ENCODE measurements at places on chromosomes 12 and 14.

GRCh38 chr12:68534108-68534507, 76.6 kb upstream of the RAP1B start:
- DNase-seq, result no peak

- DNase-seq, result no peak
Observed at GRCh38 chr12:50799908-50800307, 36.0 kb downstream of the ATF1 start.

- no peak for DNase-seq
Observed at GRCh38 chr14:63596998-63597658, 44.5 kb downstream of the WDR89 start.

DNA sequence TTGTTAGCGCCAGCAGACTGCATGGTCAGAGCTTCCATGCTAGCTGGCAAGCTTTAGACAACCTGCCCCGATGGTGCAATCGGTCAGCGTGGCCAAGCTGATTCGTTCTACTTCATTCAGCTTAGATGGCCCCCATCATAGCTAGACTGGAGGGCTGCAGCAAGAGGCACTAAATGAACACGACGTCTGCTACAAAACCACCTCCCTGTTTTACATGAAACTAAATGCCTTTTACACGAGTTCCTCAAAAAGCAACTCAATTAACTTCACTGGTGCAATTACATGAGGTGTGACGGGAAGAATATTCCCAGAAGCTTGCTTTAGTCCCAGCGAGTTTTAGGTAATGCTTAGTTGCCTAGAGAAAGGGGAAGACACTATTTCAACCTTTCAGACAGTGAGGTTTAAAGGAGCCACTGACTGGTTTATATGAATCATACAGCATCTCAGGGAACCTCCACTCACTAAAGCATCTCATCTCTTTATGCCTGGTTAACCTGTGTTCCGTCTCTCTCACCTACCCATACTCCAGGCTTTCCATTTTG, 8.4 kb downstream of the NIN start:
- no peak for DNase-seq

GRCh38 chr12:54549774-54550451, 512 bp downstream of the PDE1B start:
- DNase-seq, result peak; percentile 15

DNA sequence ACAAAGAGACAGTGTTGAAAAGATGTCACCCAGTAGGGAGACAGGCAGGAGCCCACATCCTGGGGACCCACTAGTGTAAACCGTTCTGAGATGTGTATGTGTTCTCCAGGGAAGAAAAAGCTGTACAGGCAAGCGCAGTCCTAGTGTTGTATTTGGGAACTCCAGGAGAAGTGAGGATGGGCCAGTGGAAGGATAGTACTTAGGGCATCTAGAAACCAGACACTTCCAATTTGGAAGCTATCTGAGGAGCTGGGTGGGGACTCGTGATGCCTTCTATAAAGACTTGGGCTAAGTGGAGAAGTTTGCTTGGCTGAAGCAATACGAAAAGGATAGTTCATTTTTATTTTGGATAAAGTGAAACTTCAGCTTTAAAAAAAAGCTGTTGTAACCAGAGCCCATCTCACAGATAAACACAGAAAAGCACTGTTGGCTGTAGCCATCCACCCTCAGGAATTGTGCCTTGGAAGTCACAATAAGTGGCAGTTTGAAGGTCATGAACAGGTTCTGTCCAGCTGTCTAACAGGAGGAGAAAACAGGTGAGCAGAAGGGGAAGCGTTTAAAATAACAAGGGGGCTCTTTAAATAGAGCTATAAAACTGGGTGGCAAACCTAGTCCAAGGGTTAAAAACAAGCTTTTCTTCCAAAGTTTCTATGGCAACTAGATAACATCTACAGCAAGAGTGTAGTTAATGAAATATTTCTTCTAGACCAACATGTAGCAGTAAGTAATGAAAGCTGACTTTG, 108.0 kb upstream of the ARHGAP5 start:
- DNase-seq, result no peak

DNA sequence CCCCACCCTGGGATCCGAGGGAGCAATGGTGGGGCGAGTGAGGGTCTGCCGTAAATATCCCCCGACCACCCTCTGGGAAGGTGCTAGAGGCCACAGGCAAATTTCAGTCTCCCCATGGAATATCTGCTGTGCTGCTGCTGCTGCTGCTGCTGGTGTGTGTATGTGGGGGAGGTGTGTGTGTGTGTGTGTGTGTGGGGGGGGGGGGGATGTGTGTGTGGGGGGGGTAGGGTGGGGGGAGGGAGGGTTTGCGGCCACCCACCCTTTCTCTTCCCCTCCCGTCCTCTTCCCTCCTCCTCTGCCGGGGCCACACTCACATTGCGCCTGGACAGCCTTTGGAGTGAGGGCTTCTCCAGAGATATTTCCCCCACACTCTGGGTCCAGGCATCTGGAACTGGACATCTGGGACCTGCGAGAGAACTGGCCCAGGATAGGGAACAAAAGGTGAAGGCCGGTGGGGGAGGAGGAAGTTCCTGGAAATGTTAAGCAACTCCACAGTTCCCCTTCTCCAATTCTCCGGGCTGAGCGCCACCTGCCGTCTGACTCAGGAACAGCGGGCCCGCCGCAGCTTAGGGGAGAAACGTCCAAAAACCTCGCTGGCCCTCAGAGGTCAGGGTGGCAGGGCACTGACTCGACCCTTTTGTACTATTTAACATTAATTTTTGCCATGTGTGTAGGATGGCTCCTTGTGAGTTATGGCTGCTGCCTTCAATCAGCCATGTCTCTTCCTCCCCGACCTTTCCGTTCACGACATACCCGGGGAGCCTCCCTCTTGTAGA, at the start of gene C1RL:
TSS of gene C1RL (minus strand) at position 419 of the 776 bp plus-strand sequence. CDS start at position 385, 34 bp downstream.
- DNase-seq, result peak; percentile 80

DNA sequence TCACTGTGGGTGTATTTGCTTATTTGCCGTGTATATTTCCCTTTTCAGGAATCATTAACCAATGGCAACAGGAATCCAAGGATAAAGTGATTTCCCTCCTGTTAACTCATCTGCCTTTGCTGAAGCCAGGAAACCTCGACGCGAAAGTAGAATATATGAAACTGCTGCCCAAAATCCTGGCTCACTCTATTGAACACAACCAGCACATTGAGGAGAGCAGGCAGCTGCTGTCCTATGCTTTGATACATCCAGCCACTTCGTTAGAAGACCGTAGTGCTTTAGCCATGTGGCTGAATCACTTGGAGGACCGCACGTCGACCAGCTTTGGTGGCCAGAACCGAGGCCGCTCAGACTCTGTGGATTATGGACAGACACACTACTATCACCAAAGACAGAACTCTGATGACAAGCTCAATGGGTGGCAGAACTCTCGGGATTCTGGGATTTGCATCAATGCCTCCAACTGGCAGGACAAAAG, 135.1 kb downstream of the SAMD4A start:
- DNase-seq, result no peak

GRCh38 chr12:39329018-39329417, 113.9 kb downstream of the KIF21A start:
- no peak for DNase-seq

All from stimulated activated CD4-positive, alpha-beta T cell treated with anti-CD3 and anti-CD28 coated beads, Interleukin-12 subunit alpha, Interleukin-12 subunit beta, amount 100 ng/mL, for 48 hours (primary cell).